ENCODE measurements at places on chromosomes 3 and 15. TPM values are rescaled to one million over a fixed set of nuclear protein-coding genes. Genes with fewer than 3 reads are reported as not detected.
A peak's percentile ranks its signal among the peaks of the same experiment; 100 is the strongest.

The CHRM5 gene
- not detected for total RNA-seq

The NCBP2 gene
- 55.6 TPM for total RNA-seq

The MOBP gene
- not detected for total RNA-seq

DNA sequence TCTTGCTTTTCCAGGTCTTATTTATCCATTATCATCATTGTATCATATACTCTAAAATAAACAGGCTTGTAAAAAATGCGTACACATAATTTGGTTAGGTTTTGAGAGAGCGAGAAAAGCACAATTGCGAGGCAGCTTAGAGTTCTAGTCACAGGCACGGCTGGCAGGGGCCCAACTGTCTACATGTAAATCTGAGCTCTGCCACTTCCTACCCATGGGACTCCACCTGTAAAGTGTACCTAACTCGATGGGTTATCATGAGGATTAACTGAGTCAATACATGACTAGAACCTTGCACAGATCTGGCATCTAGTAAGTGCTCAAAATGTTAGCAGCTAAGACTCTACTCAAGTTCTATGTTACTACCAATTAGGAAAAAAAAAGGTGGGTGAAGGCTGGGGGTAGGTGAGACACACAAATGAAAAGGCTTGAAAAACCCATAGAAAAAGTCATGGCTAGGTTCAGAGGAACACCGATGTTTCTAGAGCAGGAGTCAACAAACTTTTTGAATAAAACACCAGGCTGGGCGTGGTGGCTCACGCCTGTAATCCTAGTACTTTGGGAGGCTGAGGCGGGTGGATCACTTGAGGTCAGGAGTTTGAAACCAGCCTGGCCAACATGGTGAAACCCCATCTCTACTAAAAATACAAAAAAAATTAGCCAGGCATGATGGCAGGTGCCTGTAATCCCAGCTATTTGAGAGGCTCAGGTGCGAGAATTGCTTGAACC lies 36.2 kb downstream of the GLB1 start:
- DNase-seq: peak; percentile 55
- no peaks in the 10 kb centered on the region for H3K27me3 ChIP-seq
- peaks cover 86% of the 10 kb centered on the region for H3K4me1 ChIP-seq
- peak overlapping the region; percentile 93 for H3K27ac ChIP-seq

DNA sequence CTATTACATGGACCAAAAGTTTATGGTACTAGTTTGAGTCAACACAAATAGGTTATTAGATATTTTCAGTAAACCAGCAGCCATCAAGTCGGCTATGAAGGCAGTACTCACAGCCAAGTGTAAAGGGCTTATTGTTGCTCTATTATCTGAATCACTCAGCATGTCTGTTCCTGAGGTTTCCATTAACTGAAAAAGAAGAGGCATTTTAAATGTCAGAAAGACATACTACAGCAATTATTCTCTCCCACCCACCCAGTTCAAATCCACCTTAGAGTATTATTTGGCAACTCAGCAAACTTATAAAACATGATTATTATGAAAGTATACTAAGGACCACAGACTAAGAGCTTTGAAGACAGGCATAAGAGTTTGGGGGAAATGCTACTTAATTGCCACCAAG lies 93.1 kb downstream of the BTD start:
- DNase-seq: no peak
- peaks cover 5% of the 10 kb centered on the region for H3K4me1 ChIP-seq
- no peak overlapping the region for H3K27ac ChIP-seq
- H3K27me3 ChIP-seq: no peaks in the 10 kb centered on the region
- no peak overlapping the region for H3K4me3 ChIP-seq

- H3K4me3 ChIP-seq: no peak overlapping the region
- no peak overlapping the region for H3K27ac ChIP-seq
- H3K36me3 ChIP-seq: peaks cover 22% of the 10 kb centered on the region
- H3K4me1 ChIP-seq: peaks cover 43% of the 10 kb centered on the region
- no peak for DNase-seq
Observed at GRCh38 chr3:171277456-171278298, 182.5 kb downstream of the TNIK start.

GRCh38 chr3:167304077-167304476 lies 76.0 kb downstream of the ZBBX start:
- no peaks in the 10 kb centered on the region for H3K36me3 ChIP-seq
- no peaks in the 10 kb centered on the region for H3K27me3 ChIP-seq
- H3K27ac ChIP-seq: no peak overlapping the region

DNA sequence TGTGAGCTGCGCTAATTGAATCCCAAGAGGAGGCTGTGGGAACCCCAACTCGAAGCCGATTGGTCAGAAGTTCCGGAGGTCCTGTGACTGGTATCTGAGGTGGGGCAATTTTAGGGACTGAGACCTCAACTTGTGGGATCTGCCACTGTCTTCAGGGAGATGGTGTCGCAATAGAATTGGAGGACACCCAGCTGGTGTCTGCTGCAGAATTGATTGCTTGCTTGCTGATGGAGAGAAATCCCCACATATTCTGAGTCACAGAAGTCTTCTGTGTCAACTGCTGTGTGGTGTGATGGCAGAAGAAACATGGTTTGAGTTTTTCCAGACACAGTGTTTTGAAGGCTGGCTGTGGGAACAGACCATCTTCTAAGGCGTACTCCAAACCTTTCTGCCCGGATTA lies 99.7 kb upstream of the PLXNA1 start:
- no peaks in the 10 kb centered on the region for H3K27me3 ChIP-seq
- H3K27ac ChIP-seq: no peak overlapping the region
- no peak for DNase-seq
- no peak overlapping the region for H3K4me3 ChIP-seq
- peaks cover 4% of the 10 kb centered on the region for H3K4me1 ChIP-seq
- H3K36me3 ChIP-seq: no peaks in the 10 kb centered on the region

DNA sequence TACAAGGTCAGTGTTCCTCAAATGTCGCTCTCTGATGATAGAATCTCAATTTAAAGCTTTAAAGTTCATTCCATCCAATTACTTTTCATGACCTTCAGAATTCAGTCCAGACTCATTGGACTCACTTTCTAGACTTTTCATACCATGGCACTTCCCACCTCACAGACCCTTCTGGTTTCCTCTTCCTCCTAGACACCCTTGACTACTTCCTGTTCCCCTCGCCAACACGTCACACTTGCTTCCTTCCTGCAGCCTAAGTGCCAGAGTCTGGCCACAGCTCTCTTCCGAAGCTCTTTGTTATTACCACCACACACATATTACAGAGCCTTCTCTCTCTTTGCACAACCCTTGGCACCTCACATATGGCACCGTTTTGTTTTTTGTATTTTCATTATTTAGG lies 59.1 kb upstream of the UMPS start:
- DNase-seq: peak; percentile 32
- H3K36me3 ChIP-seq: peaks cover 7% of the 10 kb centered on the region
- peaks cover 15% of the 10 kb centered on the region for H3K4me1 ChIP-seq
- no peaks in the 10 kb centered on the region for H3K27me3 ChIP-seq
- no peak overlapping the region for H3K4me3 ChIP-seq

The KLF15 gene
- total RNA-seq: not detected

DNA sequence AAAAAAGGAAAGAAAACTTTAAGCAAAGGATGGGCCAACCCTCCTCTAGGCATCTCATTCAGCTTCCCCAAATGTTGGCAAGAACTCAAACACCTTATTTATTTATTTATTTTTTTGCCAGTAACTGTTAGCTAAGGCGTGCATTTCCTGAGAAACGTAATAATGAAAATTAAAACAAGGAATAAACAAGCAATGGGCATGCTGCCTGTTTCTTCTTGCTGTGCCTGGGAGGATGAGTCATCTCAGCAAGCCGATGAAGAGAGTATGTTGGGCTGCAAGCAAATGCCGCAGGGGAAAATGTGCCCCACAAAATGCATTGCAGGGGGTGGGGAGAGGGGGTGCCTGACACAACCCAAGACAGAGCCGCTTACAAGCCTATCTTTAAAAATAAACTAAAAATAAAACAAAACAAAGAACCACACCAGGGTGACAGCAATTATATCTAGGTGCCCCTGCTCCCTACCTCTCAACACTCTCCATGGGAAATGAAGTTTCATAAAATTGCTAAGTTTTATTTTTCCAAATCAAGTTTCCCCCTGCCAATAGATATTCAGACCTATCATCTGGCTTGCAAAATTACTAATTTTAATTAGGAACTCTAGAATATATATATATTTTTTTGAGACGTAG lies 40.3 kb downstream of the EIF4E3 start:
- no peaks in the 10 kb centered on the region for H3K27me3 ChIP-seq
- no peak overlapping the region for H3K27ac ChIP-seq
- peaks cover 65% of the 10 kb centered on the region for H3K36me3 ChIP-seq
- no peak for DNase-seq
- H3K4me3 ChIP-seq: no peak overlapping the region

DNA sequence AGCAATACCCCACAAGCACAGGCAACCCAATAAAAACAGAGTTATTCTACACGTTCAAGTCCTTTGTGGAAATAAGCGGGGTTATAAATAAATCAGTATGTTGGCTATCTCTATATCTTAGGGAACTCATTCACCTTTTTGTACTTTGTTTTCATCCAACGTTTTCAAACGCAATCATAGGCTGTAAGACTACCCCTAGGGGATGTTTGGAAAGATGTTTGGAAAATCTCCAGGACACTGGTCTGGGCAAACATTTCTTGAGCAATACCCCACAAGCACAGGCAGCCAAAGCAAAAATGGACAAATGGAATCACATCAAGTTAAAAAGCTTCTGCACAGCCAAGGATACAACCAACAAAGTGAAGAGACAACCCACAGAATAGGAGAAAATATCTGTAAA lies 70.1 kb downstream of the CLDN11 start:
- H3K27ac ChIP-seq: no peak overlapping the region
- no peaks in the 10 kb centered on the region for H3K4me1 ChIP-seq
- no peak for DNase-seq
- H3K4me3 ChIP-seq: no peak overlapping the region
- peaks cover 7% of the 10 kb centered on the region for H3K27me3 ChIP-seq
- no peaks in the 10 kb centered on the region for H3K36me3 ChIP-seq

GRCh38 chr15:60079210-60079609 lies 75.1 kb downstream of the FOXB1 start:
- no peaks in the 10 kb centered on the region for H3K36me3 ChIP-seq
- H3K4me3 ChIP-seq: no peak overlapping the region
- no peak overlapping the region for H3K27ac ChIP-seq
- DNase-seq: no peak
- peaks cover 35% of the 10 kb centered on the region for H3K4me1 ChIP-seq

GRCh38 chr15:44295750-44296431 lies 7.4 kb downstream of the GOLM2 start:
- no peak overlapping the region for H3K27ac ChIP-seq
- peaks cover 9% of the 10 kb centered on the region for H3K36me3 ChIP-seq
- peaks cover 33% of the 10 kb centered on the region for H3K4me1 ChIP-seq
- H3K4me3 ChIP-seq: no peak overlapping the region

The GRIP2 gene
- total RNA-seq: 0.08 TPM

DNA sequence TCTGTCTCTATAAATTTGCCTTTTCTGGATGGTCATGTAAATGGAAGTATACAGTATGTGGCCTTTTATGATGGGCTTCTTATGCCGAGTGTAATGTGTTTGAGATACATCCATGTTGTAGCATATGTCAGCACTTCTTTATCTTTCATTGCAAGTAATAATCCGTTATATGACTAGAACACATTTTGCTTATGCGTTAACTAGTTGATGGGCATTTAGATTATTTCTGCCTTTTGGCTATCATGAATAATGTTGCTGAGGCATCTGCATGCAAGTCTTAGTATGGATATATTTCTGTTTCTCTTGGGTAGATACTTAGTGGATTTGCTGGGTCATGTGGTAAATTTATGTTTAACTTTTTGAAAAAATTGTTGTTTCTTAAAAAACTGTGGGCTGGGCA lies 19.7 kb downstream of the KAT2B start:
- peaks cover 49% of the 10 kb centered on the region for H3K4me1 ChIP-seq
- H3K27me3 ChIP-seq: no peaks in the 10 kb centered on the region
- no peak overlapping the region for H3K4me3 ChIP-seq
- H3K27ac ChIP-seq: peak overlapping the region; percentile 54
- peaks cover 26% of the 10 kb centered on the region for H3K36me3 ChIP-seq

The UBAP1L gene
- total RNA-seq: 3.3 TPM

- no peak for DNase-seq
- no peaks in the 10 kb centered on the region for H3K4me1 ChIP-seq
- peaks cover 2% of the 10 kb centered on the region for H3K27me3 ChIP-seq
- H3K4me3 ChIP-seq: no peak overlapping the region
- H3K27ac ChIP-seq: no peak overlapping the region
Observed at GRCh38 chr3:101036213-101036618, 43.0 kb upstream of the ABI3BP start.

GRCh38 chr3:58206406-58207011 lies 4.3 kb downstream of the DNASE1L3 start:
- H3K27me3 ChIP-seq: peaks cover 33% of the 10 kb centered on the region
- peaks cover 4% of the 10 kb centered on the region for H3K36me3 ChIP-seq
- H3K27ac ChIP-seq: no peak overlapping the region

The BNC1 gene
- not detected for total RNA-seq

The IL17RB gene
- 60.7 TPM for total RNA-seq

The CPLX3 gene
- total RNA-seq: not detected

GRCh38 chr15:77609558-77609957 lies 23.2 kb downstream of the LINGO1 start:
- H3K27me3 ChIP-seq: peaks cover 5% of the 10 kb centered on the region
- no peak overlapping the region for H3K4me3 ChIP-seq
- no peaks in the 10 kb centered on the region for H3K36me3 ChIP-seq
- no peak for DNase-seq

The ERICH6 gene
- 0.38 TPM for total RNA-seq

The DUOXA2 gene
- total RNA-seq: not detected

GRCh38 chr3:145983101-145983500 lies 177.9 kb downstream of the PLOD2 start:
- no peak overlapping the region for H3K4me3 ChIP-seq
- H3K27me3 ChIP-seq: no peaks in the 10 kb centered on the region
- DNase-seq: no peak
- no peaks in the 10 kb centered on the region for H3K36me3 ChIP-seq
- no peaks in the 10 kb centered on the region for H3K4me1 ChIP-seq
- no peak overlapping the region for H3K27ac ChIP-seq

DNA sequence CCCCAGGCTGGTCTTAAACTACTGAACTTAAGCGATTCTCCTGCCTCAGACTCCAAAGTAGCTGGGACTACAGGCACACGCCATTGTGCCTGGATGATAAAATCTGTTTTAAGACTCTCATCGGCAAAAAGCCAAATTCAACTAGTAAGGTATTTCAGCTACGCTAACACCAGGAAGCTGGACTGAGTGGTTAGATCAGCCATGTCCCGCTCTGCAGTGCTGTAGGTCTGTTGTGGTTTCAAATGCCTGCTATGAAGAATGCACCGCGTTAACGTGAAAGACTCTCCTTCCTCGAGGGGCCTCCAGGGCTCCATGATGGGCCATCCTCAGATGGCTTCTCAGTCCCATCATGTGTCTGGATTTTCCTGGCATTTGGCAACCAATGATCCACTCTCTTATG lies 70.2 kb downstream of the PCOLCE2 start:
- peaks cover 26% of the 10 kb centered on the region for H3K27me3 ChIP-seq
- no peaks in the 10 kb centered on the region for H3K4me1 ChIP-seq
- no peak overlapping the region for H3K27ac ChIP-seq
- no peak for DNase-seq
- no peak overlapping the region for H3K4me3 ChIP-seq
- H3K36me3 ChIP-seq: no peaks in the 10 kb centered on the region
